Natural killer cell treated with Interleukin-12 subunit alpha and Interleukin-12 subunit beta and Interleukin-15 and Interleukin-18, amount 100 ng/mL, for 72 hours (primary cell): ENCODE measurements at places on chromosomes 3 and 15.

GRCh38 chr15:98071786-98072185, 111.3 kb downstream of the ARRDC4 start:
- DNase-seq = no peak

DNA sequence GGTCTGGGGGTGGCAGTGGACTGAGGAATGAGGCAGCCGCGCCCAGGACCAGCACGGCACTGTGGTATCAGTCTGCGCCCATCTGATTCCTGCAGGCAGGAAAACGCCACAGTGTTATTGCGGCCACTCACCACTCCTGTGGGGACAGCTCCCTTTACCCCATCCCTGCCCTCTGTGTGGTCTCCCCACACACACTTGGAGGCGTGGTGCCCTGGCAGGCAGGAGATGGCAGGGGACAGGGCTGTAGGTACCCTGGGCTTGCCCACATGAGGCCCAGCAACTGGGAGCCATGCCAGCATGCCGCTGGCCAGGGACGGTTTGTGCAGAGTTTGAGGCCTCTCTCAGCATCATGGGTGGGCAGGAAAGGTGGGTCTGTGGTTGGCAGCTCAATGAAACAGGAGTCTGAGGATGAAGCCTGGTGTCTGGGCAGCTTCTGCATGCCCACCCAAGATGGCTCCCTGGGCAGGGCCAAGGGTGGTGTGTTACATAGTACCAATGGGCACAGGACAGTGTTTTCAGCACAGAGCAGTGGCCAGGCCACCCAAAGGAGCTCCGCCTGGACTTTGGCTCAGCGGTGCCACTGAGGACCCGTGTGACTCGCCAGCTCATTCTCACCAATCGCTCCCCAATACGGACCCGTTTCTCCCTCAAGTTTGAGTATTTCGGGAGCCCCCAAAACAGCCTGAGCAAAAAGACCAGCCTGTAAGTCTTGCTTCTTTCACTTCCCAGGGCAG, 27.2 kb downstream of the ACAA1 start:
- no peak for DNase-seq

DNA sequence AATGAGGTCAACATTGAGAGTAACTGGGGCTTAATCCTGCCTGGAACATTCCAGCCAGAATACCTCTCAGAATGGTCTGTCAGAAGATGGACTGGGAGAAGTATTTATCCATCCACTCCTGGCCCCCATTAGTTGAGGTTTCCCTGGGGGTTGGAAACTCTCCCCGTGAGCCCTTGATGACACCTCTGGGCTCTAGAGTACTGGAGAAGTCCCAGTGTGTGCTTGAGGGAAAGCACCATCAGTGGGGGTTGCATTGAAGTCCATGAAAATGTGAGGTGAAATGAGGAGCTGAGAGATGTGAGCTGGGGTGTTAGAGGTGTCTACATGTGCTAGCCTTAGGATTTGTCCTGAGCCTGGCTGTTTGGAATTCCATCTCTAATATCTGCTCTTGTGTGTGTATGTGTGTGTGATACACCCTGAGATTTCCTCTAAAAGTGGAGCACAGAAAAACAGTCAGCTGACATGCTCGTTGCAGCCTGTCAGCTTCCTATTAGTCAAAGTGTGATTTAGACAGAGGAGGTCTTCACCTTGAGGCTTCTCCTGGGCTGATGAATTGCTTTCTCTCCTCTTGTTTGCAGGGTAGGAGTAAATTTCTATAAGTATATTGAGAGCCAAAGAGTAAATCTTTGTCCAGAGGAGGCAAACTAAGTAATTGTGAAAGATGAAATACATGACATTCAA, 67.6 kb downstream of the NR1D2 start:
- DNase-seq = no peak

DNA sequence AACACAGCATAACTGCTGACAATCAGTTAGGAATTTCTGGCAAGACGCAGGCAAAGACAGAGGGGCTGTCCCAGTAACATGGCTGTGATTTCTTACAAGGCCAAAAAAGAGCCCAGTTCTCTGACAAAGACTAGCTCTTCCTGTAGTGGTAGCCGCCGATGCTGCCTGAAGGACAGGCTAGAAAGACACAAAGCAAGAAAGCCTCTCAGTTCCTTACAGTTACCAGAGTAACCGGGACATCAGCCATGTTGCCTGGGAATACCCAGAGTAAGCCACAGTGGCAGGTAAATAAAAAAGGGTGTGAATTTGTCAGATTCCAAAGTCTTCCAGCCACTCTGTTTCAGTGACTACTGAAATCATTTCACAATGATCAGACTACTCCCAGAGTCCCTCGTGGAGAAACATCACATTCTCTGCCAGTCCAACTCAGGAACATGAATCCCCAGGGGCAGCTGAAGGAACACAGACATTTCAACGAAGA, 493.6 kb upstream of the ADAMTS9 start:
- DNase-seq = no peak

GRCh38 chr3:163048881-163049280, 1552.3 kb downstream of the OTOL1 start:
- DNase-seq = no peak

GRCh38 chr15:74500401-74500800, 39.4 kb upstream of the UBL7 start:
- DNase-seq = no peak

- no peak for DNase-seq
Observed at GRCh38 chr3:71208211-71209095, 375.1 kb downstream of the FOXP1 start.

DNA sequence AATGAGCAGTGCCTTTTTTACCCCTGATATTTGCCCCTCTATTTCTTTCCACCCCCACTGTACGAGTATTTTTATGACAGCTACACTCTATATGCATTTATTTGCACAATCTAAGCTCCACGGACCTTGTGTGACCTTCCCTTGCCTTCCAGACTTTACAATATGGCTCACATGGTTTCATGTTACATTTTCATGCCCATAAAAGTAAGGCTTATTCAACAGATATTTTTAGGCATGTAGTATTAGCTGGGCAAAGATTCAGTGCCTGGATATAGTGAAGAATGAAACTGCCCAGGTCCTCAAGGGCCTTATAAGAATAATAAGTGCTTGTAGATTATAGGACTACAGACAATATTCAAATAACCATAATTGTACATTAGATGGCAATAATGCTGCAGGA, 481.9 kb upstream of the CNTN4 start:
- no peak for DNase-seq

DNA sequence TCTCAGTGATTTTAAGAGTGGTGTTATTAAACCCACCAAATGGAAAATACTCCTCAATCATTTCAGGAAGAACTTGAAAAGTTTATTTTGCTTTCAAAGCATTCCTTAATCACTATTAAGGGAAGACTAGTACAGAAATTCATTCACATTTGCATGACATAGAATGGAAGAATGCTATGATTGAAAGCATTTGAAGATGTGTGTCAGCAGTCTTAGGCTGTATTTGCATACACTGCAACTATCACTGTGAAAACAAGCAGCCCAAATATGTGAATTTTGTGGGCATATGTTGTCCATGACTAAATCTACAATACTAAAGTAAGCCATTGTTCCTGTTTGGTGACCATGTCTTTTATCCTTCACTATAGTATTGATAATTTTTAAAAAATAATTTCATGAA, 95.8 kb downstream of the CNTN3 start:
- no peak for DNase-seq

DNA sequence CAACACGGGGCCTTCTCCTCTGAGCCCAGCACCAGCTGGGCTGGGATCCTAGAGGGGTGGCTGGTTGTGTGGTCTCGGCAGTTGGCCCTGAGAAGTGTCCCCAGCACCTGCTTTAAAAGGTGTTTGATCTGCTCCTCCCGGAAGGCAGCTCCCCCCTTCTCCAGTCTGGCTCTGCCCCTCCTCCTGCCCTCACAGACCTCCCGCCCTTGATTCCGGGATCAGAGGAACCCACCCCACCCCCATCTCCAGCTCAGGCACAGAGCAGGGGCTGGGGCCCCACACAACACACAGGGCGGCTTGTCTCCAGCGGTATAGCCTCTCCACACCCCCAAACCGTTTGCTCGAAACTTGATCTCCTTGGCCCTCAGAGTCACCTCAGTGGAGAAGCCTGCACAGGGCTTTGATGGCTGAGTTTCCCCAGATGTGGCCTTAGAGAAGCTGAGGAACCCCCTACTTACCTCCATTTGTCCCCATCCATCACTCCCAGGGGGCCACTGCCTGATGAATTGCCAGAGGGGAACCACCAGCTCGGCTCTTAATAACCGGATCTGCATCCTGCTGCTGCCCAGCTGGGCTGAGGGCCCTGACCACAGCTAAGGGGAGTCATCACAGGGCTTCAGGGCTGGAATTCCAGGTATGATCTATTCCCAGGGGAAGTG, 6.4 kb upstream of the STRA6 start:
- no peak for DNase-seq

- DNase-seq = no peak
Observed at GRCh38 chr3:148758303-148758884, 60.7 kb downstream of the AGTR1 start.

GRCh38 chr3:88589138-88589537, 439.4 kb downstream of the C3orf38 start:
- DNase-seq = no peak

DNA sequence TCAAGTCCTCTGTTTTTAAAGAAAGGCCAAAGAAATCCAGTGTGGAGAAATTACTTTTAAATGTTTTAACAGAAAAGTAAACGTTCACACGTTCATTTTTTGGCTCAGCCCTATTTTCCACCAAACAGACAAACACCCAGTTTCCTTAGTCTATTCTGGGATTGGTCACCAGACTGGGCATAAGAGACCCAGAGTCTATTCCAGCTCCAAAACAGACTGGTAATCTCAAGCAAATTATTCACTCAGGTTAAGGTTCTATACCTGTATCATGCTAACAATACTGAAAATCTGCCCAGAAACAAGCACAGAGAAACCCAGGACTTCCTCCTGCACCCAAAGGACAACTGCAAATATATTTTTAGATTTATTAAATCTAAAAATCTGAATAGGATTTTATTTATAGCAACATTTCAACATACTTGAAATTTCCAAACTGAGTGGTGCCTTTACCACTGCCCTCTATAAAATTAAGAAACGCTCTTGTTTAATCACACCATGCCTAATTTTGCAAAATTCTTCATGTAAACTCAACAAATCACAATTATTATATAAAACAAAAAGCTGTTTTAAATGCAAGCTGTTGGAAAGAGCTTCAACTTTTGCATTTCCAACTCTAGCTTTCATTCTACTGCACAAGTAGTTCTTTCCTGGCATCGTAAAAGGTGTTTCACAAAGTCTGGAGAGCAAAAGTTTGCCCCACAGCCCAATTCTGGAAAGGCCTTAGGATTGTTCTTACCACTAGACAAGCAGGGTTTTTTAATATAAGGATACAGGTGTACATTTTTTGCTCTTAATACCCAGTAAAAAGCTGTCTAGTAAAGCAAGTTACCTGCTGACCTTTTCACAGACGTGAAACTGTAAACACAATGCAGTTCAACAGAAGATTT, 18.7 kb downstream of the ZNF148 start:
- DNase-seq = no peak

- no peak for DNase-seq
Observed at GRCh38 chr3:28328188-28329151, 20.1 kb upstream of the ZCWPW2 start.

- no peak for DNase-seq
Observed at GRCh38 chr3:118682921-118683320, 351.7 kb downstream of the IGSF11 start.

- DNase-seq = no peak
Observed at GRCh38 chr3:139636511-139636910, 41.3 kb downstream of the NMNAT3 start.

DNA sequence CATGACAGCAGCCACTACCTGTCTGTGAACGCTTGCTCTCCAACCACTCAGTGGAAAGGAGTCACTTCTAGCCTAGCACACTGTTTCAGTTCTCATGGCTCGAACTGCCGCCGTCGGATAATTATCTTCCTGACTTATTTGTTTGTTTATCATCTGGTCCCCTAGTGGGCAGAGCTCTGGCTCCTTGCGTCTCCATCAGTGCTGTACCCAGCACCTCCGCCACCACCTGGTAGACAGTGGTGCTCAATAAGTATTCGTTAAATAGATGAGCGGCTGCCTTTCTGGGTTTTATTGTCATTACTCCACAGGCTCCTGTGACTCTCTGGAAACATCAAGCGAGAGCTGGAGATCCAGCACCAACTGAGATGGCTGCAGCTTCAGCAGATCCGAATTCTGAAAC, 297.5 kb downstream of the NTRK3 start:
- DNase-seq = no peak

GRCh38 chr3:13879102-13879945, 547 bp downstream of the WNT7A start:
- DNase-seq = peak; percentile 61

GRCh38 chr3:142019794-142020320, 129.5 kb downstream of the TFDP2 start:
- no peak for DNase-seq

DNA sequence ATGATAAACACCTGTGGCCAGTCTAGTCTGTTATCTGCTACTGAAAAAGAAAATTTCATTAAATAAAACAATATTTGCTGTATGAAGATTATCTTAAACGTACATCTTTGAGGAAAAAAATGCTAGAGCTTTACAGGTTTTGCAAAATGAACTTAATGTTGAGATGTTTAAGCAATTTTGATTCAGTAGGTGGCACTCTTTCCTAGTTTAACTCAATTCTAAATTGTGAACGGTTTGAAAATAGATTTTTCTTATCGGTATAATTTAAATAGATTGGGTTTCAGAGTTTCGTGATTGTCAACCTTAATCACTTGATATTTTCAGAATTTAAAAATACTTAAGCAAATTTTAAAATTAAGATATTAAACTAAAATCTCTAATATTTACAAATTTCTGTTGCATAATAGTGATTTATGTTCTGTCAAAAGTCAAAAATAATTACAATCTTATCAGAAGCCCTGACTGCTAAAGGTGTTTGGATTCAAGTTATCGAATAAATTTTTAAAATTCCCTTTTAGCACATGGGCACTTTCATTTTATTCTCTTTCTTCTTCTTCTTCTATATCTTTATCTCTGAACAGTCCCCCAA, 7.0 kb upstream of the RNF111 start:
- DNase-seq = no peak

- DNase-seq = no peak
Observed at GRCh38 chr3:112579232-112579631, 17.4 kb downstream of the SLC35A5 start.

DNA sequence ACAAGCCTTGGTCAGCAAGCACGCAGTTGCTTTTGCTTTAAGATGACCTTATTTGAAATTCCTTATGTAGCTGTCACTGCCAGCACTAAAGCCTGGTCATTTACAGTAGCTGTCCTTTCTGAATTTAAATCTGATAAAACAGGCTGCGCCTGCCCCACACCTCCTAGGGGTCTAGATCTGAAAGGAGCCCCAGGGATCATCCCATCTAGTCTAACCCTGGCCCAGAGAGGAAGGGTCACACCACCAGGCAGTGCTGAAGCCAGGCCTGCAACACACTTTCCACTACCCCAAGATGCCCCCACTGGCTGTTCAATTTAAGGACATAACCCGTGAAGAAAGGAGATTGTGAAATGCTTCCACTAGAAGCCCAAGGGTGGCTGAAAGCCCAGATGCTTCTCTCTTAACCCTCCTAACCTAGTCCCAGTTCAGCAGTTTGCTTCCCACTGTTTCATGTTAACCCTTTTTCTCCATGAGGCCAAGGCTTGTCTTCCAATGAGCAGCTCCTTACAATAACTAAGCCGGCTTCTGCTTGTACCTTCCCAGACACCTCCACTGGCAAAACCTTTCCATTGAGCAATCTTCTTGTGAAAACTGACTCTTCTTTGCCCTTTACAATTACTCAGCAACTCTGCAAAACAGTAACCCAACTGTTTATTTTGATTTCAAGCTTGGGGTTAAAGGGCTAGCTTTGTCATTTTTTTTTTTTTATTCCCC, 198.9 kb upstream of the LPP start:
- no peak for DNase-seq
